ENCODE measurements at places on chromosomes 3 and 15. TPM values are rescaled to one million over a fixed set of nuclear protein-coding genes. Genes with fewer than 3 reads are reported as not detected.

GRCh38 chr15:74032606-74033561, 38.4 kb downstream of the PML start:
- no peak for DNase-seq

DNA sequence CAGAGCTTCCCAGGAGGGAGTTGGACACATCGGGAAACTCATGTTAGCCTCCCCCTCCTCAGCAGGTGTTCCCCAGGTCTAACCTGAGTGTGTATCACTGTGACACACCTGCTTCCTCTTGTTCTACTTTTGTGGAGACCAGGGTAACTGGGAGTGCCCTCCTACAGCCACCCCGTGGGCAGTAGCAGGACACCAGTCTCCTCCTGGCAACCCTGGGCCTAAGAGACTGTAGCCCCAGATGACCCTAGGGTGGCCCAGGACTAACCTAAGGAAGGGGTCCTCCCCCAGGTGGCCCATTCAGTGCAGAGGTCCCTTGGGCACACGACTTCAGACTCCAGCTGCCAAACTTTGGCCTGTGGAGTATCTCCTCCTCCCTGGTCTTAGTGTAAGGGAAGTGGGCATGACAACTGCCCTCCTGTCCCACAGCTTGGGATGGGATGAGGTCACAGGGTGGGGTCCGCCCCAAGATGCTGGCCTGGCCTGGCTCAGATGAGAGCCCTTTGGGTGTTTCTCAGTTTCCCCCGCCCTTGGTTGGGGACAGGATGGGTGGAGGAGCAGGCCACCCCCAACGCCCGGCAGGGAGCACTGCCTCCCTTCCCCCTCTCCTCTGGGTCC, 4.8 kb downstream of the CSK start:
- no peak for DNase-seq

TRH gene
- total RNA-seq: not detected

- peak; percentile 49 for DNase-seq
These were observed 140.1 kb upstream of the LINGO1 start for GRCh38 chr15:77772641-77773402.

DNA sequence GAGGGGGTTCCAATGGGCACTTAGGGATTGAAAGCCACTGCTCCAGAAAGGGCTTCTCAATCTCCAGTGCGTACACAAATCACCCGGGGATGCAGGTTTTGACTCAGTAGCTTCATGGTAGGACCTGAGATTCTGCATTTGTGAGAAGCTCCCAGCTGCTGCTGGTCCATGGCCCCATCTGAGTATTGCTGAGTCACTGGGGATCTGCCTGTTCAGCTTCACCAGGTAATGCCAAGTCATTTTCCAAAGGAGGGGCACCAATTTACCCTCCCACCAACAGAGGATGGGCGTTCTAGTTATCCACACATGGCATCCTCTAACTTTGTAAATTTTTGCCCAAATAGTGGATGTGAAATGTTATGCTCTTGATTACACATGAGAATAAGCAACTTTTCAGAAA, 12.9 kb upstream of the CEMIP start:
- DNase-seq: no peak

GRCh38 chr15:22961762-22962161, 18.4 kb downstream of the CYFIP1 start:
- peak; percentile 31 for DNase-seq

- DNase-seq: no peak
These were observed 327.1 kb downstream of the SATB1 start for GRCh38 chr3:18097989-18098388.

DNA sequence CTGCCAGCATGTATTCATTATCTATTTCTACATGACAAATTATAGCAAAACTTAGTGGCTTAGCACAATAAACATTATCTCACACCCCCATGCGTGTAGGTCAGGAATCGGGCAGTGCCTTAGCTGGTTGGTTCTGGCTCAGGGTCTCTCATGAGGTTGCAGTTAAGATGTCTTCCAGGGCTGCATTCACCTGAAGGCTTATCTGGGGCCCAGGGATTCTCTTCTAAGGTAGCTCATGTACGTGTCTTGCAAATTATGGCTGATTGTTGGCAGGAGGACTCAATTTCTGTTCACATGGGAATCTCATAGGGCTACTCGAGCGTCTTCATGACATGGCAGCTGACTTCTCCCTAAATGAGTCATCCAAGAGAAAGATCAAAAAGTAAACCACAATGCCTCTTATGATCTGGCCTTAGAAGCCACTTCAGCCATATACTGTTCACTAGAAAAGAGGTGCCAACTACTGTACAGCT, 42.9 kb upstream of the TSC22D2 start:
- peak; percentile 38 for DNase-seq

DNA sequence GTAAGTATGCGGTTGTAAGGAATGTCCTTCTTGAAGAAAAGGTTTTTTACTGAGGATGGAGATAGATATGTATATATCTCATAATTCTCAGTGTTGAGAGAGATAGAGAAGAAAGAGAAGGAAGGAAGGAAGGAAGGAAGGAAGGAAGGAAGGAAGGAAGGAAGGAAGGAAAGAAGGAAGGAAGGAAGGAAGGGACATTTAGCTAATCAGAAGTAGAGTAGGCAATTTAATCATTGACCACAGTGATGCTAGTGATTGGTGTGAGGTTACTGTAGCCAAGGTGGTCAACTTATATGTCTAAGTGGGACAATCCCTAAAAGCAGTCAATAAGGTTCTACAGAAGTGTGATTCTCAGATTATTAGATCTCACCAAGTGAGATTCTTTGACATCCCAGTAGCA, 751.8 kb upstream of the CBLB start:
- DNase-seq: no peak

Measured in MG63 (cell line).